ENCODE measurements at places on chromosomes 4 and X.

- no peak for DNase-seq
Measured at GRCh38 chr4:186820391-186820891, 96.8 kb upstream of the FAT1 start.

DNA sequence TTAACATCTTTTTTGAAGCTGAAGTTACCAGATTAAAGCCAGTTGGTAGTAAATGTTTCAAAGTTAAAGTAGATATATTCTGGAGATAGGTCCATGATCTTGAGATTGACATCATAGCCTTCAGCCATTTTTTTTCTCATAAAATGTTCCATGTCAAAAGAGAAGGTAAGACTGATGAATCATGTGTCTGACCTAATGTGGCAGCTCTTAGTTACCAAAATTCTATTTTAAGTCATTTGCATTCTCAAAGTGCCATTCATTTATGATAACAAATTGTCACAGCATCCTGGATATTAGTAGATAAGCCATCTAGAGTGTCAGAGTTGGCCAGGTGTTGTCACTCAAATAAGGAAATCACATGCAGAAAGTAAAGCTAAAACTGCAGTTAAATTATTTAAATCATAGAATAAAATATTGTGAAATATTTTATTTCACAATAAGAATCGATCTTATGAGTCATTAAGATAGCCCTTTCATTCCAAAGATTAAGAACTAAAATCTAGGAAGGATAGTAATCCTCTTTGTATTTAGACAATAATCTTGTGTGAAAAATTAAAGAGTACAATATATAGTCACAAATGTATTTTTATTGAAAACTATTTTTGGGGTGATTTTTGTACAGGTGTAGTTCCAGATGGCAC lies 65.7 kb upstream of the ADAD1 start:
- DNase-seq = no peak

- DNase-seq = no peak
Measured at GRCh38 chr4:22802876-22803275, 110.1 kb downstream of the GBA3 start.

GRCh38 chr4:80948995-80949394 lies 81.5 kb upstream of the BMP3 start:
- DNase-seq = no peak

GRCh38 chrX:154873329-154873728 lies 12.8 kb upstream of the F8A1 start:
- no peak for DNase-seq

GRCh38 chrX:34886011-34886410 lies 56.6 kb upstream of the FAM47B start:
- DNase-seq = no peak

Measured in activated CD8-positive, alpha-beta memory T cell treated with anti-CD3 and anti-CD28 coated beads for 1 hour (primary cell).